Peyer's patch (tissue), 4 donors: ENCODE measurements at places on chromosomes 1 and 21. TPM values are rescaled to one million over a fixed set of nuclear protein-coding genes. Genes with fewer than 3 reads are reported as not detected.
A peak's percentile ranks its signal among the peaks of the same experiment; 100 is the strongest.

DNA sequence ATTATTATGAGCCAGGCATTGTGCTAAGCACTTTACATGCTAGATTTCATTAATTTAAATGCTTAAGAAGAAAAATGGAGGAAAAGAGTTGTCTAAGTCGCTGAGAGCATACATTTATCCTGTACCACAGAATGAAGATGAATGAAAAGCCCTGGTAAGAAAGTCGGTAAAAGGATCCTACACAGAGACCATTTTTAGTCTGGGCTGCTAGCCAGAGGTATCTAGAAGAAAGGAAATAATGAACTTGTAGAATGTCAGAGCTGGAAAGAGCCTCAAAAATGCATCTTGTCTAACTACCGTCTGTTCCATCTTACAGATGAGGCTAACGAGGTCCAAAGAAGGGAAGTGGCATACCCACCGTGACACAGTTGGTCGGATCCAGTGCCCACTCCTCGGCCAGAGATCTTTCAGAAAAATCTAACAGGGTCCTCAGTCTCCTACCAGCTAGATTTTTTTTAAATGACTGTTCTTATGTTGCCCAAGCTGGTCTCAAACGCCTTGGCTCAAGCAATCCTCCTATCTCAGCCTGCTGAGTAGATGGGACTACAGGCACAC is 12.2 kb upstream of the TNR start:
- no peak for DNase-seq
- no peaks in the 10 kb centered on the region for H3K4me1 ChIP-seq
- H3K27me3 ChIP-seq: no peaks in the 10 kb centered on the region

DNA sequence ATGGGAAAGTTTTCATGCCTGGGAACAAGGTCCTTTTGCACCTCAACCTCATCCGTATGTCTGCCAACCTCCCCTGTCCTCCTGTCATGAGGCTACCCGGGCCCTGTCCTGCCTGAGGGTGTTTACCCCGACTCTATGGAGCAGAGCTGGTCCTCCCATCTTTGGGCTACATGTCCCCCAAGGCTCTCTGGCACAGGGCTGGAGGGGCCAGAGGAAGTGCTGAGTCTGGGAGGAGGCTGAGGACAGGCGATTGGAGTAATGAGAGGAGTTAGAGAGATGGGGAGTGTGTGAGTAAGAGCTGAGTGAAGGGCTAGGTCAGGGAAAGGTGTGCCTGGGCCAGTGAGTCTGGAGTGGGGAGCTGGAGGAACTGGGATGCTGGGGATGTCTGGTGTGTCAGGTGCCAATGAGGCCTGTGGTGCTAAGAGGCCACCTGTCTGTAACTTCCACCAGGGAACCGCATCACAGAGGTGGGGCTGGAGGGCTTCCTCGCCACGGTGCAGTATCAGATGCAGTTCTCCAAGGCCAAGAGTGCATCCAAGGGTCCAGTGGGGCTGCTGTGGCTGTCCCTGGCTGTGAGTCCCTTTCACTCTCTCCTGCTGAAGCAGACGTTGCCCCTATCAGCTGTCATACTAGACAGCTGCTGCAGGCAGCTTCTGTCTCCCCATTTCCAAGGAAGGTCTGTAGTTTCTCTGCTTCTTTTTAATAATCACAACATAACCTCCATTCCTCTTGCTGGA is 11.7 kb downstream of the LRRC71 start:
- H3K27ac ChIP-seq: no peak overlapping the region
- no peaks in the 10 kb centered on the region for H3K27me3 ChIP-seq
- peaks cover 11% of the 10 kb centered on the region for H3K4me1 ChIP-seq
- DNase-seq: peak; percentile 46

DNA sequence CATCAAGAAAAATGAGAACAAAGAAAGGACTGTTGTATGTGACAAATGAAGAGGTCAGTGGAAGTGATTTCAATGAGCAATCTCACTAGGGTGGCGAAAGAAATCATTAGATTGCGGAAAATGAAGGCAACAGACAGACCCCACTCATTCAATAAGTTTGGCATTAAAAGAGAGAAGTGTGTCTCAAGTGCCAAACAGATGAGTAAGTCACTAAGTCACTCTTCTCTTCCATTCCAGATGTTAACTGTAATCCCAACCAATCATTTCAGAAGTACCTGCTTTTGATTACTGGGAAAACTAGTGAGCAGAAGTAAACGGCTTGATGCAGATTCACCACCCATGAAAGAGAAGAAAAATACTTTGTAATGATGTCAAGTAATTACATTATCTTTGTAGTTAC is 144.3 kb upstream of the PRMT6 start:
- no peak overlapping the region for H3K27ac ChIP-seq
- no peaks in the 10 kb centered on the region for H3K4me1 ChIP-seq
- no peak for DNase-seq
- H3K4me3 ChIP-seq: no peak overlapping the region
- no peaks in the 10 kb centered on the region for H3K27me3 ChIP-seq

DNA sequence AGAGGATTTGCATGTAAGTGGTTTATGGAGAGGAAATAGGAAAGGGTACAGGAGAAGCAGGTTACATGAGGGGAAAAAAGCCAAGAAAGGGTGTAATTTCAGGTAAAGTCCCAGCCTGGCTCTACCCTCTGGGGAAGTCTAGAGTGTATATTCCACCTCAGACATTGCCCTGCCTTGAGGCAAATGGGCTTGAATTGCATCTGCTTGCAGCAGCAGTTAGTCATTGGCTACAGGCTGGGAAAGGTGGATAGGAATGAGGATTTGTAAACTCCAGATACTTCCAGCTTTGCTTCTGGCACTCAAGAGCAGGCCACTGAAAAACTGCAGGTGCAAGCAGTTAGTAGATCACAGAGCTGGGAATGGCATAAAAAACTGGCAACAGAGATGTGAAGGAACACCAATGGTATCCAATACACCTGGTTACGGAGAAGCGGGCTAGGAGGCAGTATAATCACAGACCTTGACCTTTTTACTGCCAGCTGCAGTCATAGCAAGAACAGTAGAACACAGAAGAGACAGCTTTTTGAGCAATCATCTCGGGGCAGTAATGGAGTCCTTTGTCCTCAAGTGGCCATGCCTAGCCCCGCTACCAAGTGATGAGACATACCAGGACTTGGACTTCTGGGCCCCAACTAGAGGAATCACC is 226.9 kb upstream of the NRIP1 start:
- no peaks in the 10 kb centered on the region for H3K27me3 ChIP-seq
- H3K4me1 ChIP-seq: no peaks in the 10 kb centered on the region
- no peaks in the 10 kb centered on the region for H3K36me3 ChIP-seq
- no peak overlapping the region for H3K4me3 ChIP-seq
- DNase-seq: no peak

DNA sequence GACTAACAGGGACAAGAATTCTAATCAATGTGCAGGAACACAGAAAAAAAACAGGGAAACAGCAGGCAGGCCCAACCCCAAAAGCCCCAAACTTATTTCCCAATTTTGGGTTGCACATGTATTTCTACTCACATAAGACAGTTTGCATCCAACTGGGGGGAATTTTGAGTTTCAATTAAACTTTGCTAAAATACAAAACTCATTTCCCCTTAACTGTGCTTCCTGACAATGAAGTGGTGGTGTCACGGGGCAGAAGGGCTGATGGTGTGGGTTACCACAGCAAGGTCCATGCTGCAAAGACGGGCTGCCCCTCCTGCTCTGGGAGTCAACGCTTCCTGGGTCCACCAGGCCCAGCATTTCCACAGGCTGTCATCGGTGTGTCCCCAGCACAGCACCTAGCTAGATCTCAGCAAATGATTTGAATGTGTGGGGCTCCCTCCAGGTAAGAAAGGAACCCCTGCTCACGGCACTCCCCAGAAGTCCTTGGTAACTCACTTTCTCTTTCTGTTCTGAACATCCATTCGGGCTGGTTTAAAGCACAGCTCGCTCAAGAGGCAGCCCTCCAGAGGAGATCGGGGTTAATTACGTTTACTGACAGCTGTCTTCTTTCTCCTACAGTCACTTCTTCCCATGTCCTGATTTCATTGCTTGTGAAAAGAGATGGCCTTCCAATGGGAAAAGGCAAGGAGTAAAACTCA is 27.4 kb downstream of the HIVEP3 start:
- H3K27me3 ChIP-seq: no peaks in the 10 kb centered on the region
- H3K36me3 ChIP-seq: no peaks in the 10 kb centered on the region
- DNase-seq: peak; percentile 61
- peaks cover 7% of the 10 kb centered on the region for H3K4me1 ChIP-seq
- peak overlapping the region; percentile 68 for H3K27ac ChIP-seq

- no peak overlapping the region for H3K4me3 ChIP-seq
- DNase-seq: no peak
- H3K36me3 ChIP-seq: no peaks in the 10 kb centered on the region
- H3K27me3 ChIP-seq: no peaks in the 10 kb centered on the region
- H3K4me1 ChIP-seq: no peaks in the 10 kb centered on the region
Measured at GRCh38 chr1:233290396-233291034, 5.0 kb downstream of the PCNX2 start.

Gene DENND2D
- 71.3 TPM for total RNA-seq

Gene HJV
- total RNA-seq: not detected

Gene ZSCAN20
- total RNA-seq: 8.3 TPM
